GF-D8 (cell line): ENCODE measurements at places on chromosomes 2 and 18.

DNA sequence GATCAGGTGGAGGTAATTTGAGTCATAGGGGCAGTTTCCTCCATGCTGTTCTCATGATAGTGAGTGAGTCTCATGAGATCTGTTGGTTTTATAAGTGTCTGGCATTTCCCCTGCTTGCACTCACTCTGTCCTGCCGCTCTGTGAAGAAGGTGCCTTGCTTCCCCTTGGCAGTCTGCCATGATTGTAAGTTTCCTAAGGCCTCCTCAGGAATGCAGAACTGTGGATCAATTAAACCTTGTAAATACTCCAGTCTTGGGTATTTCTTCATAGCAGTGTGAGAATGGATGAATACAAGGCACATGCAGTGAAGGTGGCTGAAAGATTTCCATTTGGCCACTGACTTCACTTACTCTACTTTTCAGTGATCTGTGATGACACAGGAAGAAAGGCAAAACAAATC lies 133.7 kb downstream of the SH3BP4 start:
- no peak for DNase-seq

DNA sequence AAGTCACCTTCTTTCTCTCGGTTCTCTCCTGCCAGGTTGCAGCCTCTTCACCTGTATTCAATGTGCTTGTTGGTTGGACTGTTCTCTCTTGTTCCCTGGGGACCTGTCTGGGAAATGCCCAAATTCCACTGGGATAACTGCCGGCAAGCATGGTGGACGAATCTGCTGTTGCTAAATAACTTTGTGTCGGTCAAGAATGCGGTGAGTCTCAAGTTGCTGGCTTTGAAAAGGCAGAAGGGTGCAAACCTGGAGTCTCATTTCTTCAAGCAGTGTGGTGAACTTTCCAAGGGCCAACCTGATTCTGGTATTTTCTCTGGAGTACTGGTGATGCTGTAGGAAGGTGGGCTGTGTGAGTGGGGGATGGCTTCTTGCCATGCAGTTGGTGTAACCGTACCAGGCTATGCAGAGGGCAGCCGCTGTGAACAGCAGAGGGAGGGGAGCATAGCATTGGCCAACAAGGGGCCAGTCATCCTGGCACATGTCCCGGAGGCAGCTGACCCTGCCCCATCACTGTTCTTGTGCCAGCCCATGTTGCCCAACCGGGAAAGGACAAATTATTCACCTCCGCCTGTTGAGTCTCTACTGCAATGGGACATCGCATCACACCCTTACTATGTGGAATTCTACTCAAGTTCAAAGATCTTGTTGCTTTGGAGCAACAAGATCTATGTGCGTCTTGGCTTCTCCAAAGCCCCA lies 88.1 kb upstream of the SEC11C start:
- DNase-seq = no peak

DNA sequence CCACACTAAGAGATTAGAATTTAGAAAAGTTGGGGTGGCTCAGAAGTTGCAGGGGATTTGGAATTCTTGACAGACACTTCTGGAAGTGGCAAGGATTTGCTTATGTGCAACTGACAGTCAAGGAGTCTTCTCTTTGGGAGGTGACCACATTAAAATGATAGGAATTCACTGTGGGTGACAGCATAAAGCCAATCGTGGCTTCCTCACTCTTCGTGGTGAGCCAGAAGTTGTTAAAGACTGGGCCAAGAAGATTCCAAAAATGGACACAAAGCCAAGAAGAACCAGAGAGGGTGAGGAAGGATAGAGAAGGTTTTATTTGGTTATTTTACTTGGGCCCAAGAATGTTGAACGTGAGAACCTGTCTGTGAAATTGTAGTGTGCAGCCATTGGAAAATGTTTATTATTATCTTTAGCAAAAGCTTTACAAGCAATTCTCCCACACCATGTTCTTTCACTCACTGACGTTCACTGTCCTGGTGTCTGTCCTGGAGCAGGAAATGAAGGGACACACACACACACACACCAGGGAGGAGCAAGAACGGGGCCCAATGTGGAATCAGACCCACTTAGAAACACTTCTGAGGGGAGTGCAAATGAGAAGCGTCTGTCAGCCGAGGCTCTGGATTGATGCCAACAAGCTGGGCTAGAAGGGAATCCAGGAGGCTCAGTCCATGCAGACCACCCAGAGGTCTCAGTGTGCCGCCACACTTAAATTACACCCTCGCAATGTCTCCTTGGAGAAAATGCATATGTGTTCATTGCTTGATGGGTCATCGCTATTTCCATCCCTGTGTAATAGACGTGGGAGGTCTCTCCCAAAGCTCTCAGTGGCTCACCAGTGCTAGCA lies 37.2 kb downstream of the STEAP3 start:
- DNase-seq = no peak

GRCh38 chr18:24187049-24187448 lies 48.2 kb downstream of the CABYR start:
- no peak for DNase-seq

GRCh38 chr2:216163518-216163917 lies 54.4 kb downstream of the XRCC5 start:
- no peak for DNase-seq

GRCh38 chr18:38007676-38008330 lies 442.2 kb upstream of the CELF4 start:
- no peak for DNase-seq
